Epithelial cell of proximal tubule (primary cell): ENCODE measurements at places on chromosomes 3 and 15. TPM values are rescaled to one million over a fixed set of nuclear protein-coding genes. Genes with fewer than 3 reads are reported as not detected.

C3orf70 gene
- 0.63 and 0.72 TPM in 2 replicates for total RNA-seq

FAM107A gene
- 0.22 and 1.3 TPM in 2 replicates for total RNA-seq

SAMMSON gene
- not detected in 2 replicates for total RNA-seq

CHDH gene
- total RNA-seq = 4.5 and 9.2 TPM in 2 replicates

MORC1 gene
- total RNA-seq = not detected in 2 replicates

ASB14 gene
- not detected in 2 replicates for total RNA-seq

ADAMTS7 gene
- total RNA-seq = 7.7 and 10.5 TPM in 2 replicates
